Hematopoietic multipotent progenitor cell treated with erythropoietin and hydrocortisone succinate and interleukin-3 and kit ligand, for 4 days (in vitro differentiated cells): ENCODE measurements at places on chromosomes 5 and 9.
A peak's percentile ranks its signal among the peaks of the same experiment; 100 is the strongest.

- no peak for DNase-seq
Observed at GRCh38 chr9:97366476-97366875, 45.4 kb upstream of the TDRD7 start.

DNA sequence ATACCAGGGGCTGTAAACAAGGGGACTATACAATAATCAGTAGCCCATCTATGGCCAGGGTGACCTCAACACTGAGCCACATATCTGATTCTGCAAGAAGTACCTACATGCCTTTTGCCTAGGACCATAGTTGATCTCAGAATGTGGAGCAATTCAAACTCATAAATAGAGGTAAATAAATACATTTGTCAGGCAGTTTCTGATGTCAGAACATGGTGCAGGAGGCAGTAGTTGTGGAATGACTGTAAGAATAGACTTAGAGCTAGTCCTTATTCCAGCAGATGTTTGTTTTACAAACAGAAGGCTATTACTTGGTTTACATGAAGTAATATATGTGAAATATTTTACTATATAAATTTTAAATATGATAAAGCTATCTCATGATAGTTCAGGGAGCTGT lies 330.7 kb upstream of the DAB2 start:
- DNase-seq, result no peak

DNA sequence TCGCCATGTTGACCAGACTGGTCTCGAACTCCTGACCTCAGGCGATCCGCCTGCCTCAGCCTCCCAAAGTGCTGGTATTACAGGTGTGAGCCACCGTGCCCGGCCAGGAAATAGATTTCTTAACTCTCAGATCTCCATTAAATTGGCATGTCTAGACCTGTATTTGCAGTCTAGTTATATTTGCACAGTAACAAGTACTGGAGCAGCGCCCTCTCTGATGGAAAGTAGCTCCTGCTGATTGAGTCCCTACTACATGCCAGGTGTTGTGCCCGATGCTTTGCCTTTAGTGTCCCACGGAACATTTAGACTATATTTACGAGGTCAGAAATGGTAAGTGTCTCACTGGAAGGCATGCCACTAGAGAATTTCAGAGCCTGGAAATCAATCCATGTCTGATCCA lies 15.8 kb upstream of the TMED9 start:
- no peak for DNase-seq

GRCh38 chr9:72601615-72602014 lies 80.2 kb downstream of the TMC1 start:
- no peak for DNase-seq

- no peak for DNase-seq
Observed at GRCh38 chr5:42217791-42218190, 205.4 kb upstream of the GHR start.

DNA sequence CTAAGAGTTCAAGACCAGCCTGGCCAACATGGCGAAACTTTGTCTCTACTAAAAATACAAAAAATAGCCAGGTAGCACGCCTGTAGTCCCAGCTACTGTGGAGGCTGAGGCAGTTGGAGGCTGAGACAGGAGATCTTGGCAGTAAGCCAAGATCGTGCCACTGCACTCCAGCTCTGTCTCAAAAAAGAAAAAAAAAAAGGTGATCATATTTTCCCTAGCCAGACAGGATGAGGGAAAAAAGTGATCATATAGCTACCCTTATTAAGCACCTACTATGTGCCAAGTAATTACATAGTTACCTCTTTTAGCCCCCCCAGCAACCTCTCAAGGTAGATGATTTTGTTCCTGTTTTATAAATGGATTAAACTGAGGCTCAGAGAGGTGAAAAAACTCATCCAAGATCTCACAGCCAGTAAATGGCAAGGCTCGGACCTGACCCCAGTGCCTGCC lies 18.1 kb upstream of the RPL26L1 start:
- DNase-seq, result peak; percentile 27

GRCh38 chr5:38031304-38031703 lies 191.5 kb upstream of the GDNF start:
- no peak for DNase-seq

GRCh38 chr5:33975852-33976251 lies 8.6 kb downstream of the SLC45A2 start:
- DNase-seq, result no peak

- DNase-seq, result peak; percentile 39
Observed at GRCh38 chr9:133604214-133604613, 5.0 kb downstream of the FAM163B start.

- DNase-seq, result peak; percentile 70
Observed at GRCh38 chr5:181189363-181189961, 15.5 kb downstream of the TRIM7 start.

DNA sequence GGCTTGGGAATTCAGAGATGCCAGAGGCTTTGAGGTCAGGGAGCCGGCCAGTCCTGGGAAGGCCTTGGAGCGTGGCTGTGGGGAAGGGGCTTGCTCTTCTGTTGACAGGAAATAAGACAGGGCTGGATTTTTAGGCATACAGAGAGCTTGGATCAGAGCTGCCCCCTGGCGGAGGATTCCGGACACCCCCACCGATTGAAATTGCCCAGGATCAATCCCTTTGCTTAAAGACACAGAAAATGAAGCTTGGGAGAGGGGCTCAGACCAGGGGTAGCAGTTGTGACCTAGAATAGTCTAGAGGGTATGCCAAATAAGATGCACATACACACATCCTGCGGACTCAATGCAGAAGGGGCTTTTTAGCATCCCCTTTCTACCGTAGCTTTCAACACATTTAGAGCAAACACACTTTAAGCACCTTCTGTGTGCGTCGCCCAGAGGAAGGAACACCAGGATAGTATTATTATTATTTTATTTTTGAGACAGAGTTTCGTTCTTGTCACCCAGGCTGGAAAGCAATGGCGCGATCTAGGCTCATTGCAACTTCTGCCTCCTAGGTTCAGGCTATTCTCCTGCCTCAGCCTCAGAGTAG lies 1.7 kb upstream of the NTMT1 start:
- DNase-seq, result peak; percentile 81

- peak; percentile 37 for DNase-seq
Observed at GRCh38 chr9:130444565-130445221, at the start of gene ASS1. ASS1 (plus strand) TSS chr9:130444961; CDS start chr9:130452229, 7,268 bp downstream.

- DNase-seq, result no peak
Observed at GRCh38 chr9:126117158-126117425, 209.5 kb upstream of the MVB12B start.

DNA sequence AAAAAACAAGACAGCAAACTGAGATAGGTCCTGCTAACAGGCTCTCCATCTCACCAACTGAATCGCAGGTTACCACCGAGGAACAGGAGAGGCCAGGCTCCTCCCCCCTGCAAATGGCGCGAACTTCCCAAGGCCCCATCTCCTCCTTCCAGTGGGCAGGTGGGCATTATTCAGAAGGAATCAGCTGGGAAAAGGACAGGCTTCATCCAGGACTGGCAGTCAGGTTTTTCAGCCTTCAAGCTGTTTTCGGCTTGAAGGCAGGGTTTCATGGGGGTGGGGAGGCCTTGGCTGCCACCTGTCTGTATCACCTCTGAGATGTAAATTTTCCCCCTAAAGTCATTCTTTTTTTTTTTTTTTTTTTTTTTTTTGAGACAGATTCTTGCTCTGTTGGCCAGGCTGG lies 79.4 kb downstream of the SFXN1 start:
- DNase-seq, result no peak

DNA sequence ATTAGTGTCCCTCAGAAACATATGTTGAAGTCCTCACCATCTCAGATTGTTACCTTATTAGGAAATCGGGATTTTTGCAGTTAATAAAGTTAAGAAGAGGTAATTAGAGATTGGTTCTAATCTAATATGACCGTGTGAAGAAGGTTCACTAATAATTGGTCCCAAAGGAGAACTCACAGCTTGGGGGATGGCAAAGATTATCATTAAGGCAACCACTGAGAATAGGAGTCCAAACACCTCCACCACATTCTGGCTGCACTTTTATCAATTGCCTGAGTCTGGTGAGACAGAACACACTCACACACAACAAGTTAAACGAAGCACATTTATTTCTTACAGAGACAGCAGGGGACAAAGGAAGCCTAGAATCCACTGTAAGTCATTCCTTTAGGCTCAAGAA lies 94.9 kb upstream of the PRDM9 start:
- DNase-seq, result no peak

GRCh38 chr5:34597034-34598027 lies 58.8 kb upstream of the RAI14 start:
- DNase-seq, result no peak

DNA sequence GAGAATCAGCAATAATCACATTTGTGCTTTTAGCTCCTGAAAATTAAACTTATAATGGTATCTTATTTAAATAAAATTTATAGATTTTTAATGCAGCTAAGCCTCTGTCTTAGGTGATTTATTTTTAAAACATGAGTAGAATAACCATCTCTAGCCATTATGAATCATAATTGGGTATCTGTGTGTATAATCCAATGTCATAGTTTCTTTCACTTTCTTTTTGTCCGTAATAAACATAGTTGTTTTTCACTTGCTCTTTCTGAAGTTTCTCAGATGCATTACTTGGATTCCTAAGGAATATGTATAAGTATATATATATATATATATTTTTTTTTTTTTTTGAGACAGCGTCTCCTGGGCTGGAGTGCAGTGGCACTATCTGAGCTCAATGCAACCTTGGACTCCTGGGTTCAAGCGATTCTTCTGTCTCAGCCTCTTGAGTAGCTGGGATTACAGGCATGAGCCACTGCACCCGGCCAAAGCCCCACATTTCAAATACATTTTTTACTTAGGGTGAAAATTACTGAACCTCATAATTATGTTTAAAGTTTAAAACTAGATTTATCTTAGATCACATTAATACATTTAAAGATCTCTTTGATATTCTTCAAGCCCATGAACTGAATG lies 377.1 kb downstream of the PRDM9 start:
- DNase-seq, result no peak

GRCh38 chr9:81827616-81828296 lies 100.5 kb upstream of the SPATA31D4 start:
- no peak for DNase-seq

GRCh38 chr5:3594510-3595005 lies 1.1 kb upstream of the IRX1 start:
- no peak for DNase-seq

DNA sequence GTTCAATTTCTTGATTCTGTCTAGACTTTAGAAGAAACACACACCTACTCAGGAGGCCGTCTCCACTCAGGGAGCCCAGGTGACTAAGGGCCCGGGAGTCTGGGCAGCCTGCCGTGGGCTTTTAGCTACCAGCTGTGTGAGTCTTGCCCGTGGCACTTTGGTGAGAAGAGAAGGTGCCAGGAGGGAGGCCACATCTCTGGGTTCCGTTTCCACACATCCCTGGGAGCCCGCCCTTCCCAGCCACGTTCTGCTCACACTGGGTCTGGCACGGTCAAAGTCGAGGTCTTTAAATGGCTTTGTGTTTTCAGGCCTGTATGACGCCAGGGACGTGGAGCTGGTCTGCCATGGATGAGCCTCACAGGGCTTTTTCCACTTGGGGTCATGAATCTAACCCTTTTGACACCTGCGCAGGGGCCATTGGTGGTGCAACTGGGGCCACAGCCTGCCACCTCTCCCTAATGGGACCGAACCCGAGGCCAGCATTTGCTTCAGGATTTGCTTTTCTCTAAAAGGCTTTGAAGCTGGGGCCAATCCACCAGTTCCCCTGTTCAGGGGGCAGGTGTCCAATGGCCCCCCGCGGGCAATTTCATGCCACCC lies 17.2 kb upstream of the FCN2 start:
- no peak for DNase-seq

GRCh38 chr9:96139592-96140295 lies 162.2 kb downstream of the HSD17B3 start:
- peak; percentile 48 for DNase-seq

GRCh38 chr5:157143127-157143971 lies 684 bp upstream of the MED7 start:
- peak; percentile 72 for DNase-seq

GRCh38 chr5:14032918-14033317 lies 88.4 kb upstream of the DNAH5 start:
- DNase-seq, result peak; percentile 41

DNA sequence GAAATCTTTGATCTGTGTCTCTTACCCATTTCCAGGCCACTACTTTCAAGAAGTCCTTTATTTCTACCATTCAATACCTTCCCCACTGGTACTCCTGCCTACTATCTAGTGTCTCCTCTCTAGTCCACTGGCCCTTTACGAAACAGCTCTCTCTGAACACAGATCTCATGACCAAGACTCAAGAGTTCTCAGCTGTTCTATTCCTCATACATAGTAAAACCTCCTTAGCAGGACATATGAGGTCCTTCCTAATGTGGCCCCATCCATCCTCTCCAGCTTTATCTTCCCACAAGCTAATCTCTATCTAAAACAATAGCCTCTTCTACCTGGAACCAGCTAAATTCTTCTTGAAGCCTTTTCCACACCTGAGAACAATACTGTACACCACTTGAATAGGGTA lies 2.6 kb downstream of the TEX10 start:
- DNase-seq, result no peak

DNA sequence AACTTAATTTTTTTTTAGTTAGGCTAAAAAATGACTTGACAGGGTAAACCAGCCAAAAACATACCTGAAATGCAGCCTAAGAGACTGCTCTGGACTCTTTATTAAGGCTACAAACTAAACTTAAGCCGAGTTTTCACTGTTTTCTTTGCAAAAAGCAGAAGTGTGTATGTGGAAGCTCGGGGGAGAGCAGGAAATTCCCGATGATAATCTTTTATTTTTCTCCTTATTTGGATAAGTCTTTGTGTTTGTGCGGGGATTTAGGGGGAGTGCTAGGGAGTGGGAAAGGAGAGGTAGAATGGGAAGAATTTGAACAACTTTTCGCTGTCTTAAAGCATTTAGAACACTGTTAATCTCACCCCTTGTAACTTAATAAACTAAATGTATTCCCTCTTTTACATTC lies 30.7 kb upstream of the GPR21 start:
- DNase-seq, result peak; percentile 30

DNA sequence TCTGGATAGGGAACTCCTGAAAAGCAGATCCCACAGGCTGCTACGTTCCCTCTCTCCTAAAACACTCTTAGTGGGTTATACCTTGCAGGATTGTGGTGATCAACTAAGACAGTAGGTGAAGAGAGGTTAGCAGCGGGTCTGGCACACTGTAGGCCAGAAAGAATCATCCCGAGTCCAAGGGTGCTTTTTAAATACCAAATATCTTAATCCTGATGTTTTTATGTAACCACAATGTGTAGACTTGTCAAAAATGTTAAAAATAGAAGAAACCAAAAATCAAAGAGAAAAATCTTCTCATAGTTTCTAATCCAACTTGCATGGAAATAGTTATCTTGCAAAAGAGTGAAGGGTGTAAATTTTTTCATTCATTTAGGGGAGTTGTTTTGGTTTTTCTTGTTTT lies 52.3 kb upstream of the IFNK start:
- DNase-seq, result no peak

DNA sequence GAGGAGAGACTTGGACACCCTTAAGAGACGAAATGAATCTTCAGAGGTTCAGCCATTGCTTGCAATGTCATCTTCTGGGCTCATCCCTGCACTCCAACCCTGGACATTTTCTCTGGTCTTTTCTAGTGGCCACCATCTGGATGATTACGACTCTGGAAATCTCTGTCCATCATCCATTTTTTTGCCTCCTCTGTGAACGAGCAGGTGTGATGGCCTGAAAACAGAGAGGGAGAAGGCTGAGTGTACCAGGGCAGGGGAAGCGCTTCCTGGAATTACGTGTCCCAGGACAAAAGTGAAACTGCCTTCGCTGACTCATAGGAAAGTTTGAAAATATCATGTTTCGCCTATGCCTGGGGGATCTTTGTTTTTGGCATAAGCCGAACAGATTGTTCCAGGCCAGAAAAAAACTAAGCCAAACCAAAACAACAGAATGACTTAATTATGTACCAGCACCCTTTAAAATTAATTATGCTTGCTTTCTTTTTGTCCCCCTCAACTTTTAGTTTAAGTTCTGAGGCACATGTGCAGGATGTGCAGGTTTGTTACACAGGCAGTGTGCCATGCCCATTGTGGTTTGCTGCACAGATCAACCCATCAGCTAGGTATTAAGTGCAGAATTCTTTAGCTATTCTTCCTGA lies 31.9 kb downstream of the ANKRD33B start:
- peak; percentile 41 for DNase-seq
